CD4-positive, alpha-beta T cell treated with Interleukin-15 for 1 hour (primary cell): ENCODE measurements at places on chromosomes 6 and 20.

GRCh38 chr6:87763276-87763675, 61.2 kb upstream of the AKIRIN2 start:
- no peak for DNase-seq

GRCh38 chr6:161400671-161401070, 126.8 kb upstream of the AGPAT4 start:
- no peak for DNase-seq

GRCh38 chr6:13044896-13045295, 283.4 kb downstream of the TBC1D7 start:
- DNase-seq = no peak

GRCh38 chr6:79010422-79010821, 67.6 kb downstream of the PHIP start:
- no peak for DNase-seq

DNA sequence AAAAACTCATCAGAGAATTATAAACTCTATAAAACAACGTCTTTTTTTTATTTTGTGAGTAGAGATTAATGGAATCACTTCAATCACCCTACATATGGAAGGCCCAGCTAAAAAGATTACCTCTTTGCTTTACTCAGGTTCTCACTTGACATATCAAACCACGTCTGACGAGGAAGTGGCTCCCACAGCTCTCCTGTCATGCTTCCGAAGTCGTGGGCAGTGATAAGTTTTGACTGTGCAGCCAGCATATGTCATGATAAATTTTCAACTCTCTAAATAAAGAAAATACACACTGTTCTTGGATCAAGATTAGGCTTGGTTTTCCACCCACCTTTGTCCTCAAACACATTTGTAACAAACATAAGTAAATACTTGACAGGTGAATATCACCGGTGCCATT, 279.5 kb upstream of the RNF217 start:
- no peak for DNase-seq

GRCh38 chr20:7911586-7912330, 28.5 kb downstream of the HAO1 start:
- no peak for DNase-seq

- no peak for DNase-seq
Measured at GRCh38 chr6:158591134-158591809, 31.4 kb downstream of the TMEM181 start.

GRCh38 chr6:37850260-37850659, 30.7 kb downstream of the ZFAND3 start:
- no peak for DNase-seq

- no peak for DNase-seq
Measured at GRCh38 chr6:84685983-84686584, 78.3 kb downstream of the TBX18 start.
